ENCODE measurements at places on chromosomes 7 and 10.

DNA sequence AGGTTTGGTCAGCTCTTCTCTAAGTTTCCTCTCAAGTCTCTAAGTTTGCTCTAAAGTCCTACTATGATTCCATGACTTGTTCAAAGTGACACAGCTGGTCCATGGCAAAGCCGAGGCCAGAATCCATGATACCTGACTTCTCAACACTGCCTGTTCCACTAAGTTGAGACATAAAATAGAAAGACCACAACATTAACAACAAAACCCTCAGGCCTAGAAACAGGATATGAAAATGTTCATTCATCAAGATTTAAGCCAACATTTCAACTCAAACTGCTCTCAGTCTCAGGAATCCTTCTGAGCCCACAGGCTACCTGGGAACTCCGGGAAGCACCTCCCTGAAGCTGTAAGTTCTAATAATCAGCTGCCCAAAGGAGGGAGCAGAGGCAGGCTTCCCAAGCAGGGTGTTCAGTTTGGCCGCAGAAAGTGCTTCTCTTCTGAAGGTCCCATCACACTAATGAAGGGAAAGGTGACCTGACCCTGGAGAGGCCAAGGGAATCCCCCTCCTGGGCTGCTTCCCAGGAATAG, 62.9 kb downstream of the STK17A start:
- no peak for DNase-seq

DNA sequence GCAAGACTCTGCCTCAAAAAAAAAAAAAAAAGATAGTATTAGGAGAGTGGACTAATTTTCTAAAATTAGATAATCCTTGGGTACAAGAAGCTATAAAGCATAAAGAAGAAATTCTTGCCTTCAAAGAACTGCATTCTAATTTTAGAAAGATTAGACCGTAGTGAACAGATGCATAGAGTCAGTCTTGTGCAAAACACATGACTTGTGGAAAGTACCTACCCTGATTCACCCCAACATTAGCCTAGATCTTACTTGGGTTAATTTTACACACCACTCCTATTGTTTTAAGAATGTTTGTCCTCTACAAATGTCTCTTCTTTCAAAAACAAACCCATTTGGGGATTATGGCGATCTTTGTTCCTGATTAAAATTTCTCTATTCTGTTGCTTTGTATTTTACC, 38.9 kb upstream of the SP8 start:
- no peak for DNase-seq

- DNase-seq: no peak
Observed at GRCh38 chr7:22791204-22792158, 31.2 kb downstream of the TOMM7 start.

DNA sequence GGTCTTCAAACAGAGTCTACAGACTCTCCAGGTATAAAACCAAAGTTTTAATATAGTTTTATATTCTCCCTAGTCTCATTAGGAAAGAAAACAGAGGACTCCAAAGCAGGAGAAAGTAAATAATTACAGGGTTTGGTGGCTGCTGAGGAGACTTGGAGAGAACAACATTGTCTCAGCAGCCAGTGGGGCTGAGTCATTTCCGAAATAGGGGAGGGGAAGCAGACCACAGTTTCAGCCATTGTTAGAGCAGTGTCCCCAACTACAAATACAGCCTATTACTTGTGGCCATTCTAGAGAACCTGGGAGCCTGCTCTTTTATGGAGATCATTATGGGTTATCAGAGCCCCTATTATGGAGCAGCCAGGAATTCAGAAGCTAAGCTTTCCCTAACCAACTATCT, 44.2 kb upstream of the A1CF start:
- DNase-seq: no peak

- DNase-seq: no peak
Observed at GRCh38 chr10:61896854-61897661, 4.4 kb upstream of the ARID5B start.

DNA sequence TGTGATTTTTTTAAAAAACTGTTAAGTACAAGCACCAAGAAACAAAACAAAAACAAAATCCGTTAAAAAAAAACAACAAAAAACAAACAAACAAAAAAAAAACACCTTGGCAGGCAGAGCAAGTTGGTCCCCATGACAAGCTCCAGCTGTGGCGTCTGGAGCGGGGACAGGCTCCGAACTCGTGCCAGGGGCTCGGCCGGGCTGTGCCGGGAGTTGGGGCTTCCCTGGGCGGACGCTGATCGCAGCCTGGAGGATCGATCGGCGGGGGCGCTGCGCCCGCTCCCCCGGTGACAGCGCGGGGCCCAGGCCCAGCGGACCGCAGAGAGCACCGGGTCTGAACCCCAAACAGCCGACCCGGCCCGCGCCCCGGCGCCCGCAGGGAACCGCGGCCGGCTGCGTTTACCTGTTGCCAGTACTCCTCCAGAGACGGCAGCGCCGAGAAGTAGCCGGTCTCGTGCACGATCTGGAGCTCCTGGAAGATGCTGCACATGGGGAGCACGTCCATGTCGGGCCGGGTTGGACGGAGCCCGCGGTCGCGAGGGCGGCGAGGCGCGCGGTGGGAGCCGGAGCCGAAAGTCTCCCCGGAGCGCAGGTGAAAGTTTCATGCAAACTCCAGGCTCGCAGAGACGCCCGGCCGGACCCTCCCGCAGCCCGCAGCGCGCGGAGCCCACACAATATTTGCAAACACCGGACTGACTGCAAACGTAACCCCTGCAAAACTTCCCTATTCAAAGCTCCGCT, at the start of gene KLF6:
Gene KLF6 (minus strand): TSS at position 700 of the 741 bp plus-strand sequence. CDS start 195 bp downstream, at position 505.
- DNase-seq: no peak

DNA sequence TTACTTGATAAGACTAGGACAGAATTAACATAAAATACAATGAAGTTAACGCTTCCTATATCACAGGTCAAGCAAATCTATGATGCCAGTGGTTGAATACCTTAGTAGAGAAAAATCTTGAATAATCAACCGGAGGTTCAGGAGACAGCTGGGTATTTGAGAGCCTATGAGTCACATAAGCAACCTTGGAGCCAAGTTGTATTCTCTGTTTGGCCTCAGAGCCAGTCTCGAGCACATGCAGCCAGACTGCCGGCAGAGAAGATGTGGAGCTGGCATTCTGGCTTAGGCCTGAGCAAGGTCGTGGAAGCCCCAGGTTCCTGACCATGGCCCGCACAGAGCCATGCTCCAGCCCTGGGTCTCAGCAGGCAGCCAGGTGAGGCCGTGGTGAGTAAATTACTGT, 90.3 kb downstream of the FAM204A start:
- DNase-seq: no peak

- no peak for DNase-seq
Observed at GRCh38 chr10:52768001-52768532, 4.5 kb downstream of the MBL2 start.

- DNase-seq: no peak
Observed at GRCh38 chr7:124137664-124138063, 104.8 kb upstream of the TMEM229A start.

DNA sequence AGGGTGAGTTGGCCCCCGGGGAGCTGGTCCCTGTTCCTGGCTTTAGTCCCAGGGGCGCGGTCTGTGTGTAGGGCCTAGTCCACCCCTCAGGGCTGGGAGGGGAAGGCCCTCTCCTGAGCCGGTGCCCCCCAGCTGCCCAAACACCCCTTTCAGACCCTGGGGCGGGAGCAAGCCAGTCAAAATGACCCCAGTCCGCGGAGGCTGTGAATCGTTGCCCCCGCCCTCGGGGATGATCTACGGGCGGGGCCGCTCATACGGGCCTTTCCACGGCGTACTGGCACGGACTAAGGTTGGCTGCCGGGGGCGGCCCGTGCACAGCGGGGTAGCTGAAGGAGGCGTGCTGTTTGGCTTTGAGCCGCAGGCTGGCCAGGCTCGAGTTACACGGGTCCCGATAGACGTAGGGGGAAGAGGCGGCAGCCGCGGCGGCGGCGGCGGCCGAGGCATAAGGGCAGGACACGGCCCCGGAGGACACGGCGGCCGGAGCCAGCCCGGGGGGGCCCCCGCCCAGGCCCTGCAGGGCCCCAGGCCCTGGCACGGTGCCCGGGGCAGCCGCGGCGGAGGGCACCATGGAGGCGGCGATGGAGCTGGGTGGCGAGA, 4.3 kb downstream of the ELOVL3 start:
- DNase-seq: no peak

Measured in AG04450 (cell line).